Fibroblast of pulmonary artery (primary cell): ENCODE measurements at places on chromosomes 4 and X.
A peak's percentile ranks its signal among the peaks of the same experiment; 100 is the strongest.

DNA sequence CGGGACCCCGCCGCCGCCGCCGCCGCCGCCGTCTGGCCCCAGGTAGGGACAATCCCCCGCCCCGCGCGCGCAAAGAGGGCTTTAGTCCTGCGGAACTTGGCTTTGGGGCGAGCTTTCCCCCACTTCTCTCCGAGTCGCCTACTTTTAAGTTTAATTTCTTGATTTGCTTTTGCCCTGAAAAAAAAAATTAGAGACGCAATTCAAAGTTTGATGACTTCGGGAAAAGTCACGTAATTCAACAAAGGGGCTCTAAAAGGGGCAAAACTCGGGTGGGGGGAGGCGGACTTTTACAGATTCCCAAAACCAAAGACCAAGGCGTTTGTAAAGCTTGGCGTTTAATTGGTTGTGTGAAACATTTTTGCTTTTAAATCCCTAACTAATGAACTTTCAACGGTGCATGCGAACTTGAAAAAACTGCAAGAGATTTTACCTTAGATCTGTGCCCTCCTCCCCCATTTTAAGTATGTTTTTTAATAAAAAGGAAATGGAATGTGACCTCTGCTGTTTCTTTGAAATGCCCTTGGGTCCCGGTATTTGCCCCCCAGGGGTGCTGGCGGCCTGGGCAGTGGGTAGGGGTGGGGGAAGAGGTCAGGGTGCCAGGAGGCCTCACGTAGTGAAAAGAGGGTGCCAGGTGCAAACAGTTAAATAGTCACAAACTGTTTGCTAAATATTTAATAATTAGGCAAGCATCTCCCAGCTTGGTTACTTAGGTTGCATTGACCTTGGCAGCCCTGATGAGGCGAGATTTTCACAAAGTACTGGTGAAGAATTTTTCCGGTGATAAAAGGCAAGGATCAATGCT, 209.7 kb downstream of the NWD2 start:
- no peak for DNase-seq

GRCh38 chr4:150799207-150799606, 215.9 kb downstream of the LRBA start:
- no peak for DNase-seq

- no peak for DNase-seq
These were observed 119.8 kb downstream of the AGTR2 start for GRCh38 chrX:116290359-116290758.

- no peak for DNase-seq
These were observed 800 bp downstream of the PF4V1 start for GRCh38 chr4:73853718-73854473.

DNA sequence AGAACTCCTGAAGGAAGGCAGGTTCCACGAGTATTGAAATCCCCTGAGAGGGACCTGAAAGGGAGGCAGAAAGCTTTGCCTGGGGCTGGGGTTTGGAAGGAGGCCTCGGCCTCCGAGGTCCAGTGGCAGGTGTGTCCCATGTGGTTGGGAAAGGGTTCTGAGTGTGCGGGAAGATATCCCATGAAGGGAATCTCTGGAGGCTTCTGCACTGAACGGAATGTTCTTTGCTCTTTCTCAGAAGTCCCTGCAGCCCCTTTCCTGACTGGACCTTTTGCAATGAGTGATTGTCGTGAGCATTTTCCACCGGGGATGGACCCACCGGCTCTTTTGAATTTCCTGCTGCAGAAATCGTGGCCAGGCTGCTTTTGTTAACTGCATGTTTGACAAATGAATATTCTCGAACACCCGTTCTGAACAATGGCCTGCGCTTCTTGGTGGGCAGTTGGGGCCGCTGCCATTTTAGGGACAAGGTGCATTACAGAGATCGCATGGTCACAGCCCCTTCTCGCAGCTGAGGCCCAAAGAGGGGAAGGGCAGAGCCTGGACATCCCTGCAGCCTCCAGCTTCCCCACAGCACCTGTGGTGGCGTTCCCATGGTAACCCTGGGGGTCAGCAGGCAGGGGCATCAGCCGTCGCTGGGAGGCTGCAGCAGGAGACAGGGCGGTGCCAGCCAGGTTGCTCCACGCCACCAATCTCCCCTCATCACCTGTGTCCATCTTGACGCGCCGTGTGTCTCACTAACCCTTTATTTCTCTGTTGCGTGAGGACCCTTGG, 18.3 kb upstream of the HTRA3 start:
- no peak for DNase-seq

DNA sequence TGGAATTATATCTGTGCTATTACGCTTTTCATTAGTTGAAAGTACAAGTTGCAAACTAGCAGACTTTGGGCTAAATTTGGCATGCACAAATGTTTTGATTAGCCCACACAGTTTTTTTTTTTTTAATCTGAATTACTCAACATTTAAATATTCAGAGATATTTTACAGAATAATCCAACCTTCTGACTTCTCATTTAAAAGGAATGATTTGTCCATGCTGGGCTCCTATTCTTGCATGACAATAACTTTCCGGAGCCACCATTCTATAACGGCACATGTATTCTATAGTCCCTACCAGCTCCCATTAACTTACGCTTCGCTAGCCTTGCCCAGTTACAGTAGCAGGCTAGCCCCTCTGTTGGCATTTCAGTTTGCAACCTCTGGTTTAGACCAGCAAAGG, 219.3 kb upstream of the FTHL17 start:
- DNase-seq: peak; percentile 1

DNA sequence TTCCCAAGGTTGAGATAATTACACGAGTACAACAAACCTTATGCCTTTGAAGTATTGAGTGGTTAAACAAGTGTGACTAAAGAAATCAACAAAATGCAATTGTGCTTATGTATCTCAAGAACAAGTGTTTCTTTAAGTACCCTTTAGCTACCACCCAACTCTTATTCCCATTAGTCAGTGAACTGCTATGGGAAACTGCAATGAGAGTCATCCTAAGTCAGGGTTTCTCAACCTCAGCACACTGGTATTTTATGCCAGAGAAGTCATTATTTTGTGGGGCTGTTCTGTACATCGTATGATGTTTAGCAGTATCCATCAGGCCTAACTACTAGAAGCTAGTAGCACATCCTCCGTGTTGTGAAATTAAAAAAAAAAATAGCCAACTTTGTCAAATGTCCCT, 549.1 kb upstream of the BOD1L1 start:
- no peak for DNase-seq

GRCh38 chr4:71830-72229, 18.7 kb downstream of the ZNF595 start:
- no peak for DNase-seq

DNA sequence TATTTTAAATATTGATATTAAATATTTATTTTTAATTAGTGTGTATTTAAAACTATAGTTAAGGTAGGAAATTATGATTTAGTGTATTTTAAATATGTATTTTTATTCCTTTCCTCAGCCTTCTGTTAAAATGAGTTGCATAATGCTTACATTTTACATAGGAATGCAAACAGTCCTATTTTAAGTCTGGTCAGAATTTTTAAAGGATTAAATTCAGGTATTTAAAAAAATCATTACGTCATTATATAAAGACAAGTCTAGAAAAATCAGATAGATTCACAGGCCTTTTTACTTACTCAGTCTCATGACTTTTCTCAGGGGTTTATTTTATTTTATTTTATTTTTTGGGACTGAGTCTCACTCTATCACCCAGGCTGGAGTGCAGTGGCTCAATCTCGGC, 50.4 kb upstream of the RPA4 start:
- DNase-seq: no peak

DNA sequence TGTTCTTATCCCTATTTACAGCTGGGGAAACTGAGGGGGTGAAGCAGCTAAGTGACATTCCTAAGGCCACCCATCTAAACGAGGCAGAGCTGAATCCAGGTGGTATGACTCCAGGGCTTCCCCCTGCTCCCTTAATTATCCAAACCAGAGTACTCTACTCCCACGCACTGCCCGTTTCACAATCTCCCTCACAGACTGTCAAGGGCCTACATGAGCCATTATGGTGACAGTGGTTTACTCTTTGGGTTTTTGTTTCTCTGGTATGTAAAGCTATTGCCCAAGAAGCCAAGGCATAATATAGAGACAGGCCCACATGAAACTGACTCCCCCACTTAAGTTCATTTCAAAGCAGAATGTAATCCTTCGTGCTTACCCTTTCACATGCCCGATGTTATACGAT, 95.1 kb downstream of the NHS start:
- peak; percentile 47 for DNase-seq

GRCh38 chr4:102867278-102868152, 1.3 kb upstream of the CISD2 start:
- DNase-seq: no peak

DNA sequence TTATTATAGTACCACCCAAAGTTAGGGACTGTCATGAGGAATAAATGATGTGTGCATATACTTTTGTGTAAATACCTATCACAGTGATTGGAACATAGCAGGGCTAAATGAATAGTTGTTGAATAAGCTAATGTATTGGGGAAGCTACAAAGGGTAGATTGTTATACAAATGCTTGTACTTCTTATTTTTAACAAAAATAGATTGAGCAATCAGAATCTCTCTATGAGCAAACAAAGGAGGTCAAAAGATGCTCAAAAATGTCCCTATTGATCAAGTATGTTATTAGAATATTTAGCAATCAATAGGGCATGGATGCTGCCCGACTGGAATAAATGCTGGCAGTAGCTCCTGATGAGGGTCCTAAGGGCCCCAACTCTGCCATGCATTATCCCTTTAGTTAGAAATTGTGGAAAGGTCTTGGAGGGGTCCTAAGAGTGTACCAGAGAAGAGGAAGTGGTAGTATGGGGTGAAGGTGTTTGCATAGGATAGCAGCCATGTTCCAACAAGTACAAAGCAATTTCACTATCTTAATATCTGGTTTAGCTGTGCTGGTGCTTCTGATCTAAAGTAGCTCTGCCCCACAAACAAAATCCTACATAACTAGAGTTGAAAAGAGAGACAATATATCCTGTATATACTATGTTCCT, 33.1 kb upstream of the TAPT1 start:
- no peak for DNase-seq

GRCh38 chr4:56650262-56651055, 30.6 kb downstream of the HOPX start:
- DNase-seq: no peak

DNA sequence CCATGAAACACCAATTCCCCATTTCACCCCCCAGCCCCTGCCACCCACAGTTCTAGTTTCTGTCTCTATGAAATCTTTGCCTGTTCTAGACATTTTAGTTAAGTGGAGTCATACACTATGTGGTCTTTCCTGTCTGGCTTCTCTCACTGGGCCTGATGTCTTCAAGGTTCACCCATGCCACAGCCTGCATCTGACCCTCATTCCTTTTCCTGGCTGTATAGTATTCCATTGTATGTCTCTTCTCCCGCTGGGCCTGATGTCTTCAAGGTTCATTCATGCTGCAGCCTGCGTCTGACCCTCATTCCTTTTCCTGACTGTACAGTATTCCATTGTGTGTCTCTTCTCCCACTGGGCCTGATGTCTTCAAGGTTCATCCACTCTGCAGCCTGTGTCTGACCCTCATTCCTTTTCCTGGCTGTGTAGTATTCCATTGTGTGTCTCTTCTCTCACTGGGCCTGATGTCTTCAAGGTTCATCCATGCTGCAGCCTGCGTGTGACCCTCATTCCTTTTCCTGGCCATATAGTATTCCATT, 191.7 kb downstream of the CRLF2 start:
- no peak for DNase-seq

DNA sequence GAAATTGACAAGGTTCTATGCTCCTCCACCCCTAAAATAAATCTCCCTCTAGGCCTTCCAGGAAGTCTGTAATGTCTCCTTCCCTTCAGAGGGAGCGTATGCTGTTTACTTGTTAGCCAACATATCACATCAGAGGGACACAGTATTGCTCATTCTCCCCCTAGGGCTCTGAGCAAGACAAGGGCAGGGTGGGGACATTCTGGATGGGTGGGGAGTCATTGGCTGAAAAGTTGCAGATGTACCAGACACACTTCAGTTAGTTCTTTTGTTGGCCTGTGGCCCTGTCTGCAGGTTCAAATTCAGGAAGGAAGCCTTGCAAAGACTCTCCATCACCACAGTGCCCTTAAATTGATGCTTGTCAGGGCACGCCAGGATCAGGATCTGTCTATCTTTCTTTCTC, 106.3 kb upstream of the TEX13D start:
- no peak for DNase-seq

DNA sequence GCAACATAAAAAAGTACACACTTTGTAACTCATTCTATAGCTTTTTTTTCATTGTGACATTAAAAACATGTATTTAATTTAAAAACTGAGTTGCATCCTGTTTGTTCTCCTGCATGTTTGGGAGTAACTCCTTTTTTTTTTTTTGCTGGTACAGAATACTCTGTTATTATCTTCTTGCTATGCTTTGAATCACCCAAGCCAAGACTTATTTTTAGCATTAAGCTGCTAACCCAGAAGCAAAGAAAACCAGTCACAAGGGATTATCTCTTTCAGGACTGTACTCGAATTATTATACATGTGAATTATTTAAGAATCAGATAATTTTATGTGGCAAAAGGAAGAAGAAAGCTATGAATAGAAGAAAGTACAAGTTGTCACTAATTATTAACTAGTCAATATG, 194.9 kb downstream of the ADAMTS3 start:
- DNase-seq: no peak
